ENCODE measurements at places on chromosomes 13 and 19. TPM values are rescaled to one million over a fixed set of nuclear protein-coding genes. Genes with fewer than 3 reads are reported as not detected.

GRCh38 chr19:47704024-47704423 is 9.2 kb upstream of the EHD2 start:
- no peak for DNase-seq

DNA sequence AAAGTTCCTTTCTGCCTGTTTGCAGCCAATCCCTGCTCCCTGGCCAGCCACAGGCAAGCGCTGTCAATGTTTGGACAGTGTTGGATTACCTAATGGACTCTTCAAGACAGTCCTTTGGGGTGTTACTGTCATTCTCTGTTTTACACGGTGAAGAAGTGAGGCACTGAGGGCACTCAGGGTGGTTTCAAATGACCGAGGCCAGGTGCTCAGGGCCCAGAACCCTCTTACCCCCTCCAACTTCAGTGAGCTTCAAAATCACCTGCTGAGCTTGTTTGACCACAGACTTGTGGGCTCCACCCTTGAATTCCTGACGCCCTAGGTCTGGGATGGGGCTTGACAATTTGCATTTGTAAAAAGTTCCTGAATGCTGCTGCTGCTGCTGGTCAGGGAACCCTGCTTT is 97.9 kb downstream of the GGACT start:
- DNase-seq, result no peak

- no peak for DNase-seq
Measured at GRCh38 chr19:54955376-54955775, 8.0 kb upstream of the NLRP7 start.

GRCh38 chr19:31436121-31436776 is 87.0 kb upstream of the TSHZ3 start:
- DNase-seq, result no peak

GRCh38 chr19:10565028-10565566 is 713 bp downstream of the KRI1 start:
- no peak for DNase-seq

GRCh38 chr19:45972947-45973540 is 621 bp downstream of the NOVA2 start:
- DNase-seq, result no peak

GRCh38 chr13:114067886-114068651 is 64.4 kb downstream of the RASA3 start:
- DNase-seq, result no peak

DNA sequence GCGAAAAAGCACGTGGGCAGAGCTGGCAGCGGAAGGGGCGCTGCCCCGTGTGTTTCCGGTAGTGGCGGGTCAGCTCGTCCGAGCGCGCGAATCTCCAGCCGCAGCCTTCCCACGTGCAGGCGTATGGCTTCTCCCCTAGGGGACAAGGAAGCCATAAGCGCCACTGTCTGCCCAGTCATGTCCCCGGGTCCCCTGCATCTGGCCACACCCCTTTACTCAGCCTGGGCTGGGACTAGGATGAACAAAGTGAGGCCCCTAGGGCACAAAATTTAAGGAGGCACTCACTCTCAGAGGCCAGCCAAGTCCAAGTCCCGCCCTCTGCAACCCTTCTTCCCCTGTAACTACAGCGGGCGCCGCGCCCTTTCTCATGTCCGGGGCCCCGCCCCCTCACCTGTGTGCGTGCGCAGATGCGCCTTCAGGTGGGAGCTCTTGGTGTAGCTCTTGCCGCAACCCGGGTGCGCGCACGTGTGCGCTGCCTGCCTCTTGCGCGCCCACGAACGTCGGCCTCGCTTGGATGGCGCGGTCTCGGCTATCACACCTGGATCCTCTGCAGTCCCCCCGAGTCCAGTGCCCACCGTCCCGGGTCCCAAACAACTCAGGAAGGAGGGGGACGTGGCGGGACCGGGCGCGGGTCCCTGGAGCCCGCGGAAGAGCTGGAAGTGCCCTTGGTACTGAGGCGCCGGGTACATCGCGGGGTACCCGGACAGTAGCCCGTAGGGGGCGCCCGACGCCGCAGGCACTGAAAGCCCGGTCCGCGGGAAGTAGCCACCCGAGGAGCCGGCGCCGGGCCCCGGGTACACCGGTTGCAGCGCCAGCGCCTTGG is 1.9 kb downstream of the KLF1 start:
- DNase-seq, result peak; percentile 90

GRCh38 chr13:73610799-73611592 is 523.2 kb downstream of the KLF12 start:
- no peak for DNase-seq

DNA sequence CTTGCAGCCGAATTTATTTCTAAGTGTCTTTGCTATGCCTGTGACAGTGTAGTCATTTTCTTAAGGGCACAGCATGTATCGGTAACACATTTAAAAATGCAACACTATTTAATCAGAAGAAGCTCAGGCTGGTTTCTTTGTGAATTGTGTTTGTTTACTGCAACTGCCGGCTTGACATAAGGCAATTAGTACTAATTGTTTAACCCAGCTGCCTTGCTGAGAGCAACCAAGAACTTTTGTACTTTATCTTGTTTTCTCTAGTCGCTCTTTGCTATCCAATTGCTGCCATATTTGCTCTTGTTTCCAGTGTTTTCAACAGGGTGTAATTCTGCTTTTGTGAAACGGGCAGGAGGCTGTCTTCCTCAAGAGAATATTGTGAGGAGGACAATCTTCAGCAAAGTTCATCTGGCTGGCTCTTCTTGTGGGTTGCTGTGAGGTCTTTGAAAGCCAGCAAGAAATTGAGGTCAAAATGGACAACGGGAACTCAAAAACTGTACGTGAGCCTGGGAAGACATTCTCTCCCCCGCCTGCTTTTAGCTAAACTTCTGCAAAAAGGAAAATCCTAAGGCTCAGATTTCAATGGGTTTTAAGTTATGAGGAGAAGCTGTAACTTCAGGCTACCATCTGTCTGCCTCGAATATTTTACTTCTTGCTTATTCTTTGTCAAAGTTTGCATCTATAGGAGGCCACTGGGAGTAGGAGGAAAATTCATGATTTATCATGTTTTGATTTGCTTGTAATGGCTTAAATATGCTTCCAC is 75.8 kb upstream of the TSHZ3 start:
- no peak for DNase-seq

- no peak for DNase-seq
Measured at GRCh38 chr13:85651440-85651839, 147.8 kb downstream of the SLITRK6 start.

GRCh38 chr19:23263870-23264590 is 13.8 kb upstream of the ZNF724 start:
- no peak for DNase-seq

DNA sequence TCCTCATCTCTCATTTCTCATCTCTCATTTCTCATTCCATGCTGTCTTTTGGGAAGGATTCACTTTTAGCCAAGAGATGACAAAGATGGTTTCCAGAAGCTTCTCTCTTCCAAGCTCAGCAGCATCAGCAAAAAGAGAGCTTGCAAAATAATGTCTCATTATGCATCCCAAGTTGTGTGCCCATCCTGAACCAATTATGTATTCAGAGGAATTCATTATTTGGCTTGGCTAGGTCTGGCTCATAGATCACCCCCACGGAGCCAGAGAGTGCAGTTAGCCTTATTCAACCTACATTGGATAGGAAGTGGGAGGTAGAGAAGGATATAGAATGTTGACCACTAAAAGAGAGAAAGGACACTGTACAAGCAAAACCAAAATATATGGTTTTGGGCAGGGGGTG is 5.4 kb upstream of the OLFM2 start:
- no peak for DNase-seq

GRCh38 chr19:38919837-38920601 is 8.0 kb upstream of the CCER2 start:
- no peak for DNase-seq

GRCh38 chr19:7013678-7014077 is 7.6 kb downstream of the MBD3L2B start:
- no peak for DNase-seq

- DNase-seq, result no peak
Measured at GRCh38 chr19:5193192-5193591, 147.4 kb downstream of the PTPRS start.

- DNase-seq, result no peak
Measured at GRCh38 chr13:47646298-47646697, 354.8 kb downstream of the SUCLA2 start.

DNA sequence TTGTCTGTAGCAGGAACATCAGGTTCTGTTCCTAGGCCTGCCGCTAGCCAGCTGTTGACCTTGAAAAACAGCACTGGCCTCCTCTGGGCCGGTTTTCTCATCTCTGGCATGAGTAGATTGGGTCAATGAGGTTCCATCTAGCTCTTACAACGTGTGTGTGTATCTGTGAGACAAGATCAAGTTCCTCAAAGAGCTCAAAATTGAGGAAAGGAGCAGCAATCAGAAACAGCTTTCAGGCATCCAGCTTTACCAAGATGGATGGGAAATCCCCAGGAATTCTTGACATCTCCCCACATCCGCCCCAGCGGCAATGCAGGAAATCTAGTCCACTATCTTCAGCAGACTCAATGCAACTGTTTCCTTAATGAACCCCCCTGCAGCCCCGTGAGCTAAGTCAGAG is 4.9 kb downstream of the FLT1 start:
- no peak for DNase-seq

DNA sequence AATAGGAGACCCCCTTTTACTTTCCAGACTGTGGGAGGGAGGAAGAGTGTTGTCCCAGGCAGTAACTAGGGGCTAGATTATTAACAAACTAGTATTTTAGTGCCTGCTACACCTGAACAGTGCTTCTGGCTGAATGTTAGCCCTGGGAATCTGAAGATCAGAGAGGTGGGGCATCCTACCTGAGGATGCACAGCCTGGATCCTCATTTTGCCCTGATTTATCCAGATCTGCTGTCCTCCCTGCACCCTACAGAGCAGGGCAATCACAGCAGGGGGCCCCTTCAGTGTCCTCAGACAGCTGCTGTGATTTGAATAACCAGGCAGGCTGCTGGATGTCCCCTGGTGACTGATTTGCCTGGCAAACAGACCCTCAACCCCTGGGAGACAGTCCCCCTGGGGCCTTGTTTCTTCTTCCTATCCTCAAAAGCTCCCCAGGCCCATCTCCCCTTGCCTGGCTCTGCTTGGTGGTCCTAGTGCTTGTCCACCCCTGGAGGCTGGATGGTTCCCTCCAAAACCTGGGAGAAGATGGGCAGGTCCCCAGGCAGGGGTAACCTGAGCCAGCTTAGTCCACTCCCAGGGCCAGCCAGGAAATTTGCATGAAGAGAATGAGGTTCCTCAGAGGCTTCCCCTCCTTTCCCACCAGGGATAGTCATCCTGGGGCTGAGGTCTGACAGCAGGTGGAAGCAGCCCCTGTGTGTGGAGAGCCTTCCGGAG is at the start of gene OVOL3:
OVOL3 (plus strand) TSS at position 657 of the 713 bp plus-strand sequence. CDS start 60 bp downstream, outside the sequence.
- peak; percentile 27 for DNase-seq

- DNase-seq, result no peak
Measured at GRCh38 chr19:19745496-19746285, 12.8 kb upstream of the ZNF14 start.

DNA sequence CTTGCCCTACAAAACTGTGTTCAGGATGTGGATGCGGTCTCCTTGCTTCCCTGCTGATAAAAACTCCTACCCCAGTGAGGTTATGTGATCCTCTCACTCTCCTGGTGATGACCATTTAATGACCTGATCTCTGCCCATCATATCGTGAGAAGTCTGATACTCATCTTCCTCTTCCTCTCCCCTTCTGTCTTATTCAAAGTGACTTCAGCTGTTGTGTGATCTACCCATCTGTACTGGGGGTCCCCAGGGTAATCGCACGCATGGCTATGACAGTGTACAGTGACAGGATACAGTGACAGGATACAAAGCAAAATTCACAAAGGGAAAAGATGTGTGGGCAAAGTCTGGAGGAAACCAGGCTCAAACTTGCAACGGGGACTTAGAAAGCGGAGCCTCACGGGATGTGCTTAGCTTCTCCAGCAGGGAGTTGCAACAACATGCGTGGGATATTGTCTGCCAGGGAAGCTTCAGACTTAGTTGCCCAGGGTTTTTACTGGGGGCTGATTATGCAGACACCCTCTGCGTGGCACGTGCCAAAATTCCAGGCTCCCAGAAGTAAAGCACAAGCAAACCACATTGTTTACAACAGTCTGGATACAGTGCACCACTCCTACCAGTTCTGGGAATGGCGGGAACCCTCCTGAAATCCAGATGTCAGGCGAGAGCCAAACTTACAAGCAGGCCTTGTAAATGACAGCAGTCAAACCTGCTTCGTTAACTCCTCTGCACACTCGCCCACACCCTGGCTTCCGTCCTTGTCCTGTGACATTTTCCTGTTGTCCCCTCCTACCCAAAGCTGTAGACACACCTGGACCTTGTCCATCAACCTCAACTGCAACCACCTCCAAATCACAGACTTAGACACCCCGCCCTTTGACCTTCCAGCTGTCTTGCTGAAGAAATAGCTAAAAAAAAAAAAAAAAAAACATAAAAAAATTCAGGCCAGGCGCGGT is 18.0 kb upstream of the GARRE1 start:
- no peak for DNase-seq

DNA sequence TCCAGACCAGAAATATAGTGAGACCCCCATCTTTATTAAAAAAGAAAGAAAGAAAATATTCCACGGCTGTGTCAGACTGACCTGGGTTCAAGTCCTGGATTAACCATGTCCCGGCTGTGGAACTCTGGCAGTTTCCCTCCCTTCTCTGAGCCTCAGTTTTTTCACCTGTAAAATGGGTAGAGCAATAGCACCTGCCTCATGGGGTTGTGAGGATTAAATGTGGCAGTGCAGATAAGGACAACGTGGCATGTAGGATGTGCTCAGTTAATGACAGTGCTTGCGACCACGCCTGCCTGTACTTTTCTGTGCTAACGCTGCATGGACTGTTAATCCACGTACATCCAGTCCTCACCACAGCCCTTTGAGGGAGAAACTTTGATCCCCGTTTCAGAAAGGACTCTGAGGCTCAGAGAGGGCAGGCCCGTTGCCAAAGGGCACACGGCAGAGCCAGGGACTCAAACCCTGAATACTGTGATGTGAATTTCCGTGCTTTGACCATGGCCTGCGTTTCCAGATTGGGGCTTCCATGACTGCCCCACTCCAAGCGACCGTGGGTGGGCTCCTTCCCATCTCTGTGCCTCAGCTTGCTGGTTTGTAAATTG is 16.1 kb downstream of the SBK2 start:
- DNase-seq, result no peak

DNA sequence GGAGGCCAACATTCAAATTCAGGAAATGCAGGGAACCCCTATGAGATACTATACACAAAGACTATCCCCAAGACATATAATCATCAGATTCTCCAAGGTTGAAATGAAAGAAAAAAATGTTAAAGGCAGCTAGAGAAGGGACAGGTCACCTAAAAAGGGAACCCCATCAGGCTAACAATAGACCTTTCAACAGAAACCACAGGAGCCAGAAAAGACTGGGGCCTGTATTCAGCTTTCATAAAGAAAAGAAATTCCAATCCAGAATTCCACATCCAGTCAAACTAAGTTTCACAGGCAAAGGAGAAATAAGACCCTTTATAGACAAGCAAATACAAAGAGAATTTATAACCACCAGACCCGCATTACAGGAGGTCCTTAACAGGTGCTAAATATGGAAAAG is 1703.6 kb upstream of the PRR20A start:
- DNase-seq, result no peak

TSC22D1 gene
- 195 TPM for total RNA-seq

BORA gene
- total RNA-seq, result 0.62 TPM

SYNE4 gene
- 0.35 TPM for total RNA-seq

SSBP4 gene
- total RNA-seq, result 36.2 TPM

IGFL1 gene
- total RNA-seq, result not detected

CEACAM4 gene
- total RNA-seq, result 0.32 TPM

KLK14 gene
- 2.8 TPM for total RNA-seq

ZNF793 gene
- 5.4 TPM for total RNA-seq

ANKLE1 gene
- 0.19 TPM for total RNA-seq

PRX gene
- 3.5 TPM for total RNA-seq

ZNF558 gene
- 8.8 TPM for total RNA-seq

FPR1 gene
- 5.3 TPM for total RNA-seq

BSPH1 gene
- not detected for total RNA-seq

LHB gene
- total RNA-seq, result not detected

PTGIR gene
- 3.8 TPM for total RNA-seq

GAPDHS gene
- total RNA-seq, result not detected

FXYD3 gene
- 2.3 TPM for total RNA-seq

FGF22 gene
- total RNA-seq, result not detected

STOML3 gene
- total RNA-seq, result not detected

Measured in Right ventricle myocardium inferior (tissue), 1 donor.